Progenitor cell of endocrine pancreas (in vitro differentiated cells): ENCODE measurements at places on chromosomes 16 and 17. TPM values are rescaled to one million over a fixed set of nuclear protein-coding genes. Genes with fewer than 3 reads are reported as not detected.

GRCh38 chr17:80649672-80650330 lies 105.2 kb downstream of the RPTOR start:
- no peak for DNase-seq

GRCh38 chr16:3548445-3548844 lies 28.8 kb downstream of the NLRC3 start:
- DNase-seq, result no peak

DNA sequence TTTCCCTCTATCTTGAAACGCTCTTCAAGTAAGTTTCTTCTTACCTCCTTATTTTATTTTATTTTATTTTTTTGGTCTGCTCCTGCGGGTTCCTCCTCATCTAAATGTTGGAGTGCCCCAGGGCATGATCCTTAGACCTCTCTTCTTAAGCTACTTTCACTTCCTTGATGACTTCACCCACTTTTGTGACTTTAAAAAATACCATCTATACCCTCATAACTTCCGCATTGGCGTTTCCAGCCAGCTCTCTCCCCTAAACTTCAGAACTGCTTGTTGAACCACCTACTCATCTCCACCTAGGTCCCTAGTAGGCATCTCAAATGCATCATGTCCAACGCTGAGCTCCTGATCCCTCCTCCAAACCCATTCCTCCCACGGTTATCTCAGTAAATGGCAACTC lies 51.4 kb upstream of the NFAT5 start:
- DNase-seq, result no peak

DNA sequence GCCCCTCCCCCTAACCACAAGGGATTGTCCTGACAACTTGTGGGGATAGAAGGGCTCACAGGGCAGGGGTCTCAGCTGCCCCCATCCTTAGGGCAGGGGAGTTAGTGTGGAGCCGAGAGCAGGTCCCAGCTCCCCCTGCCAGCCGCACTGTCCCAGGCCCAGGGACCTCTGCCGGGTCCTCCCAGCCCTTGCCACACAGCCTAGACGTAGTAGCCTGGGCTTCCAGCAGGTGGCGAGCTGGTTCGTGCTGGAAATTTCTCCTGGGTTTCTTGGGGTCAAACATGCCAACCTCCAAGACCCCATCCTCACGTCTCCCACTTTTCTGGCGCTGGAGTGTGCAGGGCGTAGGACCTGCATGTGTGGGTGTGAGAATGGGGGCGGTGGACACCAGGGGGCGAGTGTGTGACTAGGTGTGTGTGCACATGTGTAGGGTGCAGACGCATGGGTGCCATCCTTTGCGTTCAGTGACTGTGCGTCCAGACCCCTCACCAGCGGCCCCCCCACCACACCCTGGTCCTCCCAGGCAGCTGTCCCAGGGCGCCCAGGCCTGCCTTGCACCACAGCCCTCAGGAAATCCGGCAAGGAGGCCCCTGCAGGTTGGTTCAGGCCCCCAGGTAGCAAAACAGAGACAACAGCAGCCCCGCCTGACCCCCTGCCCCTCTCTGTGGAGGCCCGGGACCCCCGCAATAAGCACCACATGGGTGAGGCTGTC lies 29.5 kb downstream of the SBK1 start:
- DNase-seq, result no peak

The CTRB1 gene
- total RNA-seq, result not detected in 2 replicates

GRCh38 chr16:27906883-27907282 lies 156.6 kb downstream of the GSG1L start:
- DNase-seq, result no peak

GRCh38 chr17:60769327-60769726 lies 91.7 kb downstream of the BCAS3 start:
- no peak for DNase-seq

The MFAP4 gene
- total RNA-seq, result 2.3 and 2.5 TPM in 2 replicates

DNA sequence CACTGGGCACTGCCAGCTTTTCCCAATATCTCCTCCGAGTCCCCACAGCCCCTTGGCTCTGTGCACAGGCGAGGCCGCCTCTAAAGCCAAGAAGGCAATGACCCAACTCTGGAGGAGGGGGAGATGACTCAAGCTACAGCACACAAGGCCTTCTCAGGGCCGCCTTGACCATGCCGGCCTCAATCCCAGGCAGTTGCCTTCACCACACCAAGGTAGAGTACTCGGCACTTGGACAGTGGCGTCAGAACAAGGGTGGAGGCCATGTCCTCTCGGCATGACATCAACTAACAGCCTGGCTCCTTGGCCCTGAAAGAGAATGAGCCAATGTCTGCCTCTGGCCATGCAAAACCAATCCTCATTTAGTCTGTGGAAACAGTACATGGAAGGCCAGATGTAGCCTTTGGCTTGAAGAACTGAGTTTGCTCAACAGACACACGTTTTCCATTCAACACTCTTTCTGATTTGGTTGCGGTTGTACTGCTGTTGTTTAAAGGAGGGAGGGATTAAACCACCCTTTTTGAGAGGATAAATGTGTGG lies 139.6 kb downstream of the XYLT1 start:
- DNase-seq, result no peak

The LPO gene
- total RNA-seq, result 0.16 TPM in 1 of 2 replicates, not detected in the other
